ENCODE measurements at places on chromosomes 3 and 15.

DNA sequence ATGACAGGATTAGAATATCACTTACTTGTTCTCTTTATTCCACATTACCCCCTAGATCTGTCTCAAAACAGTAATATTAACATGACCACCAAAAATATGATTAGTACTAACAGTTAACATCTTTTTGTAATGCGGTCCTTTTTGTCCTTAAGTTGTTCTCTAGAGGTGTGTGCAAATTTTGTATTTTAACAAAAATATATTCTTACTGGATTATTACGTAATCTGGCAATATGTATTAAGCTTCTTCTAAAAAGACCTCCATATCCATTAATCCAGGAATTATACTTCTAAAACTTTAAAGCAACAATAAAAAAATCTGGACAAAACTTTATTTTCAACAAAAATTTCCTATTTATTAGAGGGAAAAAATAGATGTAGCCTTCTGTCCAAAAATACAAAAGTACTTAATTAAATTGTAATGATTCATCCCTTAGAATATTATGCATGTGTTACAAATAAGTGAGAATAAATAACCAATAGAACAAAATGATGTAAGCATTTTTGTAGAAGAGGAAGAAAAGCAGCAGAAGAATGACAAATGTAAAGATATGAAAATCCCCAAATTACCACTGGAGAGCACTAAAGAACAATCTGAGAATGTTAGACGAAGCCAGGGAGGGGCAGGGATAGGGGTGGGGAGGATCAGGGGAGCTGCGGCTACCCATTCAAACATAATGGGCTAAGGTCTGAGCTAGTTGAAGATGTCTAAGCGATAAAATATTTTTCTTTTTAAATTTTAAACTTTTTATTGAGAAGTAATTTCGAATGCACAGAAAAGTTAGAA is 945.6 kb downstream of the MCTP2 start:
- no peak for DNase-seq

- no peak for DNase-seq
Observed at GRCh38 chr15:47725906-47726305, 8.6 kb downstream of the SEMA6D start.

- no peak for DNase-seq
Observed at GRCh38 chr3:107289354-107289753, 87.9 kb upstream of the CCDC54 start.

DNA sequence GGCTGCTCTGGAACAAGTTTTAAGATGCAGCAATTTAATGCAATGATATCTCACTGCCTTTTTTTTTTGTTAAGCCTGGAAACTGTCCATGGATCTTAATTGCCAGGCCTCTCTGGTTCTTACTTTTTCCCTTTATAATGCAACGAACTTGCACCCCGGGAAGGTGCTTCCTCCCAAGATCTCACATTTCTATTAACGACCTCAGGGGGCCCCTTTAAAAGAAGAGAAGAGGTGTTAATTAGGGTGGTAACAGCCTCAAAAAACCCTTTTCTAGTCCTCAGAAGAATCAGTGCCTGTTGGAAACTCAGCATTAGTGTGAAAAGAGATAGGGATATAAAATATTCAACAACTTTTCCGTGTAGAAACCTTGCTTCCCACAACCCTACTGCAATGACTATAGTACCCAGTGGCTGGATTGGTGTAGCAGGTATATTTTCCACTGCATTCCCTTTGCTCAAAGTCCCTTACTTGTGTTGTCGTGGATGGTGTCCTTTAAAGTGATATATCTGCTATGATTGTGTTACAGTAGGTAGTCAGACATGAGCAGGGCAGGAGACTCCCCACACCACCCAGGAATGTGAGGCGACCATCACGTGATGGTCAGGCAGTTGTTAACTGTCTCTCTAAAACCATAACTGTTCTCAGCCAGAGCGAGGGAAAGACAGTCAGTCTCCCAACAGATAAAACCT is 121.8 kb downstream of the CTNNB1 start:
- no peak for DNase-seq

GRCh38 chr15:77993374-77993911 is 84.1 kb downstream of the TBC1D2B start:
- DNase-seq: no peak

DNA sequence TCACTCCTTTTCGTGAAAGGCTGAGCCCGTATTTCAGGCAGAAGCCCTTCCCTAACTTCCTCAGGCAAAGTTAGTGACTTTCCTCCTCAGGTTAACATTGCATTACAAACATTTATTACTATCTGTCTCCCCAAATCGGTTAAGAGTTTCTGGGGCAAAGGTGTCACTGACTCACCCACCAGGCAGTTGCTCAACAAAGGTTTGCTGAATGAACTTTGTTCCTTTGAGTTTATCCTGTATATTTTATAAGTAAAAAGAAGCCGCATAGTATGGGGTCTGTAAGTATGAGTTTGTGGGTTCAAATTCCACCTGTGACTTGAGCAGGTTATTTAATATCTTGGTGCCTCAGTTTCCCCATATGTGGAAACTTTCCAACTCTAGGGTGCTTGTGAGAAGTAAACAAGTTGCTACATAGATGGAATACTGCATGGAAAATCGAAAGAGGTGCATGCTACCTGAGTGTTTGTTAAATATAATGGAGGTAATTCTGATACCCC is 177.7 kb downstream of the THRB start:
- DNase-seq: no peak

- DNase-seq: no peak
Observed at GRCh38 chr15:86685263-86685662, 605.6 kb downstream of the AGBL1 start.

DNA sequence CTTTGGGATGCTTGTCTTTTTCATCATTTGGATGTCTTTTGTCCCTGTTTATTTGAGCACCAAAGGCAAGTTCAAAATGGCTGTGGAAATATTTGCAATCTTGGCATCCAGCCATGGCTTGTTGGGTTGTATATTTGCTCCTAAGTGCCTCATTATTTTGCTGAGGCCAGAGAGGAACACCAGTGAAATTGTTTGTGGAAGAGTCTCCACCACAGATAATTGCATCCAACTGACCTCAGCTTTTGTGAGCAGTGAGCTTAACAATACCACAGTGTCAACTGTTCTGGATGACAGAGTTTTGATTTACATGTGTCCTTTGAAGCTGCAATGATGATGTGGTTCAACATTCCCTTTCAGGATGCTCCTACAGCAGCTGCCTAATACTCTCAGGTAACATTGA is 83.0 kb upstream of the KCNAB1 start:
- no peak for DNase-seq

- no peak for DNase-seq
Observed at GRCh38 chr3:148790851-148791735, 36.5 kb upstream of the CPB1 start.
